ENCODE measurements at places on chromosomes 13 and 19.

- no peak for DNase-seq
Observed at GRCh38 chr13:38905861-38906260, 84.8 kb downstream of the STOML3 start.

DNA sequence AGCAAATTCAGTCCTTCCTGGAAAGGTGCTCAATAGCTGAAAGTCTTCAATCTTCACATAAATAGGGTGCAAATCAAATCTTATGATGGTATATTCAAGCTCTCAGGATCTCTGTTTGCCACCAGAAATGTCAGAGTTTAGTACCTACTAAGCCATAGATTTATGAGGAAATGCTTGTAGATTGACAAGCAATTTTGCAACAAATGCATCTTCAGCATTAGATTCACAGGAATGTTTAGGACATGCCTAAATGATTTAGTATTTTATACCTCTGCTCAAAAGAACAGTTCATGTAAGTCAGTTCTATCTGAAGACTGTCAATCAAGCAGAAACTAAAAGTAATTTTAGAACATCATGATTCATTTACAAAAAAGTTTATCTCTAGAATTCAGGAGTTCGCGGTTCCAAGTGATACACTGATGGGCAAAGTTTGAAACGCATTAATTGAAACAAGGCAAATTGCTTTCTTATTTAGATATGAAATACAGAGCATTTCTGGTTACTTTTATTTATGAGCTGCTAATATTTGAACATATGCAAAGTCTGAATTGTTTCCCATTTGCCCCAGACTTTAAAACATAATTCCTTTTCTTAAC, 65.7 kb downstream of the DACH1 start:
- DNase-seq: peak; percentile 17

- no peak for DNase-seq
Observed at GRCh38 chr13:62113179-62113578, 697.5 kb upstream of the PCDH20 start.

GRCh38 chr19:54633401-54633800, 3.1 kb downstream of the LILRB1 start:
- DNase-seq: no peak

- DNase-seq: no peak
Observed at GRCh38 chr13:42696191-42696590, 85.2 kb upstream of the FAM216B start.

GRCh38 chr13:110057052-110057451, 249.9 kb downstream of the COL4A1 start:
- DNase-seq: no peak

- DNase-seq: no peak
Observed at GRCh38 chr13:20514866-20515265, 10.8 kb downstream of the CRYL1 start.

DNA sequence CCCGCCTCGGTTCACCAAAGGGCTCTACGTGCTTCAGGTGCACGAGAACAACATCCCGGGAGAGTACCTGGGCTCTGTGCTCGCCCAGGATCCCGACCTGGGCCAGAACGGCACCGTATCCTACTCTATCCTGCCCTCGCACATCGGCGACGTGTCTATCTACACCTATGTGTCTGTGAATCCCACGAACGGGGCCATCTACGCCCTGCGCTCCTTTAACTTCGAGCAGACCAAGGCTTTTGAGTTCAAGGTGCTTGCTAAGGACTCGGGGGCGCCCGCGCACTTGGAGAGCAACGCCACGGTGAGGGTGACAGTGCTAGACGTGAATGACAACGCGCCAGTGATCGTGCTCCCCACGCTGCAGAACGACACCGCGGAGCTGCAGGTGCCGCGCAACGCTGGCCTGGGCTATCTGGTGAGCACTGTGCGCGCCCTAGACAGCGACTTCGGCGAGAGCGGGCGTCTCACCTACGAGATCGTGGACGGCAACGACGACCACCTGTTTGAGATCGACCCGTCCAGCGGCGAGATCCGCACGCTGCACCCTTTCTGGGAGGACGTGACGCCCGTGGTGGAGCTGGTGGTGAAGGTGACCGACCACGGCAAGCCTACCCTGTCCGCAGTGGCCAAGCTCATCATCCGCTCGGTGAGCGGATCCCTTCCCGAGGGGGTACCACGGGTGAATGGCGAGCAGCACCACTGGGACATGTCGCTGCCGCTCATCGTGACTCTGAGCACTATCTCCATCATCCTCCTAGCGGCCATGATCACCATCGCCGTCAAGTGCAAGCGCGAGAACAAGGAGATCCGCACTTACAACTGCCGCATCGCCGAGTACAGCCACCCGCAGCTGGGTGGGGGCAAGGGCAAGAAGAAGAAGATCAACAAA, 2.6 kb downstream of the PCDH17 start:
- DNase-seq: no peak

GRCh38 chr13:72849571-72849970, 67.6 kb downstream of the PIBF1 start:
- no peak for DNase-seq

DNA sequence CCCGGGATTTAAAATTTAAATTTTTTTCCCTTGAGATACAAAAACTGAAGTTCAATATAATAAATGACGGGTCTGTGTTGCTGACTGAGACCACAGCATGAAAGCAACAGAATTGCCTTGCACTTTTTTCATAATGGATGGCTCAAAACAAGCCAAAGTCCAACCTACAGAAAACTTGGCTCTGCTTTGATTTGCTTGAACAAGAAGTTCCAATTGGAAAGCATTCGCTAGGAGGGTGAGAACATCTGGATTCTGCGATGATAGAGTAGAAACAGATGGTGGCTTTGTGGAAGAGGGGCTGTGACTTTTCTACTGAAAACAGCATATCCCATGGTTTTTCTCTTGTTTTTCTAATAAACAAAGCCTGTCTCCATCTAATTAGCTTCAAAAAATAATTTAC, 46.4 kb downstream of the THSD1 start:
- no peak for DNase-seq

- no peak for DNase-seq
Observed at GRCh38 chr19:32669310-32669709, 5.7 kb downstream of the ANKRD27 start.

- DNase-seq: no peak
Observed at GRCh38 chr13:64551755-64552154, 2678.4 kb downstream of the PCDH9 start.

GRCh38 chr19:44164327-44164672, 600 bp upstream of the ZNF226 start:
- no peak for DNase-seq

- DNase-seq: no peak
Observed at GRCh38 chr13:32790731-32791130, 204.5 kb downstream of the PDS5B start.

DNA sequence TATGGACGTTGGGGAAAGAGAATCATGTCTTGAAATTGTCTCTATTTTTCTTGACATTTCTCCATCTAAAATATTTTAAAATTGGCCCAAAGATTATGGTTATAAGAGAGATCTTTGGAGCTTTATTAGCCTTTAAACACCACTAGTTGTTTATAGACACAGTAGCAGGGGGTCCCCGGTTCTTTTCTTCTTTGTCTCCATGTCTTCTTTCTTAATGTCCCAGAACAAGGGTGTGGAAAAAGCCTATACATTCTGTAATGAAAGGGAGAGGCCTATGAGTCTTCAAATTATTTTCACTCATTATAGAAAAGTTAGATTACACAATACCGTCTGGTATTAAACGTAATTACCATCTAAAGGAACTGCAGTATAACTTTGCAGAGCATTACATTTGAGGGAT, 300.0 kb downstream of the NALCN start:
- no peak for DNase-seq

GRCh38 chr19:12946092-12946721, 545 bp downstream of the RAD23A start:
- no peak for DNase-seq

DNA sequence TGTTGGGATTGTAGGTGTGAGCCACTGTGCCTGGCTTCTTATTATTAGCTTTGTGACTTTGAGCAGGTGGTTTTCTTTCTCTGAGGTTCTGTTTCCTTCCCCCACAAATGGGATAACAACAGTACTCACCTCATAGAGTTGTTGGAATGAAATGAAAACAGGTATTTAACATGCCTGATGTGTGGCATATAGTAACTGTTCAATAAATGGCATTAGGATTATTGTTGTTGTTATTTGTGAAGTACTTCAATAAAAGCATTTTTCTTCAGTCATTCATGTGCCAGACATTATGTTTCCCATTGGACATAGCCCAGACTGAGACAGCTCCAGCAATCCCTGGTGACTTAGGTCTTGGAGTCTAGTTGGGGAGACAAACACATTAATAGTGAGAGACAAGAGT, 1.5 kb downstream of the MEGF8 start:
- no peak for DNase-seq
